ENCODE measurements at places on chromosomes 5 and 9. TPM values are rescaled to one million over a fixed set of nuclear protein-coding genes. Genes with fewer than 3 reads are reported as not detected.

Gene PTGER4
- polyA plus RNA-seq, result 3.6 TPM

Gene SLC22A4
- polyA plus RNA-seq, result 3.5 TPM

Gene GRM6
- 2.1 TPM for polyA plus RNA-seq

Gene GDF9
- 0.91 TPM for polyA plus RNA-seq

Gene WWC1
- polyA plus RNA-seq, result 59.1 TPM

Gene BRINP1
- 0.22 TPM for polyA plus RNA-seq

Gene SLU7
- 52.4 TPM for polyA plus RNA-seq

Gene OR1Q1
- polyA plus RNA-seq, result not detected

GRCh38 chr5:66633754-66634153 is 37.6 kb downstream of the MAST4 start:
- no peak for DNase-seq

DNA sequence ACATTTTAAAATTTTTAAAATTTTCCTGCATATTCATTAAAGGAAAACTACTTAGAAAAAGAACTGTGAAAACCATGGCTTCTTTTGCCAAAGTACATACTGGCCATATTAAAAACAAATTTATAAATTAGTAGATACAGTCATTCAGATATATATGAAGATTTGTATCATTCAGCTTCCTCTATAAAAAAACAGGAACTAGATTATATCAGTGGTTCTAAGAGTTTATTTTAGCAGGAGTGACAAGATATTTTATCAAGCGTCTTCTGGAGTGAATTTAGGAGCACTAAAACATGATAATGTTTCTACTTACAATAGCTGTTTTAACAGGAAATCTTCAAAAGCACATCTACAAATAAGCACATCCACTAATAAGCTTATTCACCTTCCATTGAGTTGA is 171.4 kb downstream of the RAPGEF6 start:
- no peak for DNase-seq

- DNase-seq, result no peak
Measured at GRCh38 chr5:89097103-89097502, 214.1 kb upstream of the MEF2C start.

- DNase-seq, result no peak
Measured at GRCh38 chr9:114403153-114403756, 15.5 kb upstream of the AKNA start.

GRCh38 chr9:72856972-72857623 is 95.8 kb downstream of the ALDH1A1 start:
- peak; percentile 56 for DNase-seq

DNA sequence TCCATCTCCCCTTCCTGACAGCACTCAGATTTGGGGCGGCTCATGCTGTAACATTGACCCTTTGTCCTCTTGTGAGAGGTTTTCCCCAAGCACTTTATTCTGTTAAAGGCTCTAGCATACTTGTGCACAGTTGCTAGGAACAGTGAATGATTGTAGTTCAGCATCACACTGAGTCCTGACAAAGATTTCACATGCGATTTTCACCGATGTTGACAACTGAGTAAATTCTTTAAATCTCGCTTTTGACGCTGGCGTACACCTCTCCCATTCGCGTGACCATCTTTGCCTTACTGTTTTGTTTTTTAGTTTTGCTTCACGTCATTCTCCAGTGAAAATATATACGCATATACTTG is 780 bp downstream of the CDC37L1 start:
- DNase-seq, result peak; percentile 27

- no peak for DNase-seq
Measured at GRCh38 chr5:138276402-138277054, 2.1 kb upstream of the GFRA3 start.

GRCh38 chr9:124623966-124624734 is 117.0 kb upstream of the NR5A1 start:
- DNase-seq, result no peak

- DNase-seq, result no peak
Measured at GRCh38 chr9:4796988-4797853, 4.5 kb downstream of the RCL1 start.

DNA sequence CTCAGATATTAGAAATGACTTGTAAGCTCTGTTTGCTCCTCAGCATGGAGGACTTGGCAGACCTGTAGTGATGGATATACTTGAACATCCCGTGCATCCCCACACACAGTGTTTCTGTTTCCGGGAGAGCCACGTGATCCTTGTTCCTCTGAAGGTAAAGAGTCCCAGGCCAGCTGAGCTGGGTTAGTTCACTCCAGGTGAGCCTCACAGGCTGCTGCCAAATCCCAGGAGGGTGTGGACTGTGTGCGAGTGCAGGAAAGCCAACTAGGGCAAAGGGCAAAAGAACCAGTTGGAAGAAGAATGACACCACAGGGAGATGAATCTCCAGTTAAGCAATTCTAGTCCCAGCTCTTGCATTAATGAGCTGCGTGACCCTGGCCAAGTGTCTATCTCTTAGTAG is 10.4 kb upstream of the TOMM5 start:
- no peak for DNase-seq

- DNase-seq, result no peak
Measured at GRCh38 chr9:108911820-108912219, 22.1 kb downstream of the ELP1 start.

DNA sequence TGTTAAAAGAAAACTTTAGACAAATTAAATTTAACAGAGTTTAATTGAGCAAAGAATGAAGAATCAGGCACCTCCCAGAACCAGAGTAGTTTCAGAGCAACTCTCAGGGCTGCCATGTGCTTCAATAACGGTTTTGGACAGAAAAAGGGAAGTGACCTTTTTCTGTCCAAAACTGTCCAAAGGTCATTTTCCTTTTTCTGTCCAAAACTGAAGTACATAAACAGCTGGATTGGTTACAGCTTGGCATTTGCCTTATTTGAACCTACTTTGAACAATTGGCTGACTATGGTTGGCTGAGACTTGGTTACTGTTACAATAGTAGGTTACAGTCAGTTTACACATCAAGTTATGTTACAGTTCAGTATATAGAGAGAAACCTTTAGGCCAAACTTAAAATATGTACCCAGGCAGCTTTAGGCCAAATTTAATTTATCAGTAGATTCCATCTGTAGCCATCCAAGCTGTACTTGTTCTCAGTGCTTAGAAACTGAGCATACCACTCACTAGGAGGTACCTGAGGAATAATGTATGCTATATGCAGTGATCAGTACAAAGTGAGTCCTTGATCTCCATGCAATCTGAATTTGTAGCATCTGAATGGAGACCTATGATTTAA is 44.0 kb downstream of the C9orf85 start:
- no peak for DNase-seq

DNA sequence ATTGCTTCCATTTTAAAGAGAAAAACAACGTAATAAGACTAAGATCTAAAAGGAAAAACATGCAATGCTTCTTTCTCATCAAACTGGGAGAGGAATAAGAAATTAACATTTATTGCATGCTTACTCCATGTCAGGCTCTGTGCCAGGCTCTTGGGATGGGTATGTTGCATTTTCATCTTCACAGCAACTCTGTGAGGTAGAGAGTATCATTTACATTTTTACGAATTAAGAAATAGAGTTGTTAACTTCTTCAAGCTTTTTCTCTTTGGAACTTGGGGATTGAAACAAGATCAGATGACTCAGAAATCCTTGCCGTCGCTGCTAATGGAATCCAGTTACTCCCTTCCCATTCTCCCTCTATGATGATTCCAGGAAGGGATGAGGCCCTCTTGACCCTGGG is 39.5 kb downstream of the PDE8B start:
- no peak for DNase-seq

- DNase-seq, result no peak
Measured at GRCh38 chr5:126368239-126368812, 54.9 kb upstream of the GRAMD2B start.

Data from right lung (tissue), 10 donors.